Dermis microvascular lymphatic vessel endothelial cell (primary cell): ENCODE measurements at places on chromosomes 1 and 21. TPM values are rescaled to one million over a fixed set of nuclear protein-coding genes. Genes with fewer than 3 reads are reported as not detected.

The SMCP gene
- not detected in 2 replicates for total RNA-seq

The SH2D1B gene
- total RNA-seq, result 0.13 TPM in 1 of 2 replicates, not detected in the other

The PIGR gene
- not detected in 2 replicates for total RNA-seq

The ANGPTL3 gene
- not detected in 2 replicates for total RNA-seq

- DNase-seq, result no peak
Observed at GRCh38 chr21:28126521-28127174, 866.0 kb downstream of the LTN1 start.

GRCh38 chr1:97417661-97418060 lies 503.2 kb downstream of the DPYD start:
- DNase-seq, result no peak

- no peak for DNase-seq
Observed at GRCh38 chr1:34378968-34379856, 202.5 kb downstream of the C1orf94 start.

DNA sequence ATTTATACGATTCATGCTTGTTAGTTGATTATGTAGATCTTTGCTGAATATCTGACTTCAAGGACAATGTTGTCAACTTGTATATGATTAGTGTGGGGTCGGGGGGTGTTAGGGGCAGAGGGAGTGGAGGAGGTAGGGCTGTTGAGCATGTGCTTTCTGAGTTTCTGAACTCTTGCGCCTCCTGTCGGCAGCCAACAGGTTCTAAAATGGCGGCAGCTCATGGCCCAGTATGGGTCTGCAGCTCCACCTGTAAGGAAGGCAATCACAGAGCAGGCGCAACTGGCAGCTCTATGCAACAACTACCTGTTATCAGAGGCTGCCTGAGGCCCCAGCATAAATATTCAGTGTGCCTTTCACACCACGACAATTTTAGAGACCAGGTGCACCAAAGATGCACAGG lies 205.8 kb upstream of the PLXNA2 start:
- no peak for DNase-seq

GRCh38 chr1:17621691-17622090 lies 82.2 kb downstream of the ARHGEF10L start:
- DNase-seq, result no peak

DNA sequence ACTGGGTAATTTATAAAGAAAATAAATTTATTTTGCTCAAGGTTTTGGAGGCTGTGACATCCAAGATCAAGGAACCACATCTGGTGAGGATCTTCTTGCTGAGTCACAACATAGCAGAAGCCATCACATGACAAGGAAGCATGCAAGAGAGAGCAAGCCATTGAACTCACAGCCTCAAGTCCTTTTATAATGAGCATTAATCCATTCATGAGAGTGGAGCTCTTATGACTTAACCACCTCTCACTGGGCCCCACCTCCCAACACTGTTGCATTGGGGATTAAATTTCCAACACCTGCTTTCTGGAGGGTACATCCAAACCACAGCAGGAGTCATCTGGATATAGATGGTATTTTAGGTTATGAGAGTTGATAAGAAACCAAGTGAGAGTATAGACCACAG lies 20.6 kb upstream of the EGLN1 start:
- no peak for DNase-seq

- peak; percentile 19 for DNase-seq
Observed at GRCh38 chr1:1431845-1432273, 3.6 kb upstream of the VWA1 start.

GRCh38 chr1:85135392-85135798 lies 65.4 kb downstream of the SYDE2 start:
- no peak for DNase-seq

DNA sequence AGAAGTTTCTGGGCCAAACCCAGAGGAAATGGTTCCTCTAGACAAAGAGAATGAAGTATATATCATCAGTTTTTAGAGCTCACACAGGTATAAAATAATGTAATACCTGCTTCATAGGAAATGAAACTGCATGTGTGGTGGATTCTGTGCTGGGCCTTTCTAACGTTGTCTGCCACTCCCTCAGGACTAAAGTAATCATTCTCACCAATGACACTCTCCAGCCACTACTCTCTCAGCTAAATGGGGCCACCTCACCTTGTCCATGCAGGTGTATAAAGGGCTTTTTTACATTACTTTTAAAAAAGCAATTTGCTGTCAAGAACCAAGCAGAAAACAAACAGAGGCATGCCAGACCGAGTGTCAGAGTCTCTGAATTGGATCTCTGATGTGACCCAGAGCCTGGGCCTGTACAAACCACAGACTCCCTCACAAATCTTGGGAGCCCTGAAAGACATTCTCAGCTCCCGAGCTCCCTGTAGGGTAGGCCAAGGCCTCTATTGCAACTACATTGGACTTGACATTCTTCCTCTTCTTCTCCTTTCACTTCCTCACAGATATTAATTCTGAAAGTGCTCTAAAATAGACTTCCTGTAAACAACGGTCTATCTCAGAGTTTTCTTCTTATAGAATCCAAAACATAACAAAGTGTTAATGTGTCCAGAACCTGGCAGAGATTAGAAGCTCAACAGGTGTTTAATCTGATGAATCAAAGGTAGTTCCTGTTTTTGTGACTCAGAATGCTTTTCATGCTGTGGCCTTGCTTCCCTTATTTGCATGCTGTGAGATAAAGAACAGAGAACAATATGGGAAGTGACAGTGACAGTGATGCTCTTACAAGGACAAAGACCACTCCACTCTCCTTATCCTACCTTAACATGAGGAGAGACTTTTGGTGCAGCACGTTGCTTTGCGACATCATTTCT lies 8.6 kb downstream of the AIM2 start:
- no peak for DNase-seq

- no peak for DNase-seq
Observed at GRCh38 chr1:57066980-57067610, 101.3 kb upstream of the C8B start.

DNA sequence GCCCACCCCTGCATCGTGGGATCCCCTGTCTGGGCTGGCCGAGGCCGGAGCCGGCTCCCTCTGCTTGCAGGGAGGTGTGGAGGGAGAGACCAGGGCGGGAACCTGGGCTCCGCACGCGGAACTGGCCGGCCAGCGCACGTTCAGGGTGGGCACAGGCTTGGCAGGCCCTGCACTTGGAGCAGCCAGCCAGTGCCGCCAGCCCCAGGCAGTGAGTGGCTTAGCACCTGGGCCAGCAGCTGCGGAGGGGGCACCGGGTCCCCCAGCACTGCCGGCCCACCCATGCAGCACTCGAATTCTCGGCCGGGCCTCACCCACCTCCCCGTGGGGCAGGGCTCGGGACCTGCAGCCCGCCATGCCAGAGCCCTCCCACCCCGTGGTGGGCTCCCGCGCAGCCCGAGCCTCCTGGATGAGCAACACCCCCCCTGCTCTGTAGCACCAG lies 422.6 kb downstream of the AMY1C start:
- no peak for DNase-seq

GRCh38 chr1:6294890-6295556 lies 34.1 kb upstream of the GPR153 start:
- DNase-seq, result no peak
